ENCODE measurements at places on chromosomes 12 and 14.

DNA sequence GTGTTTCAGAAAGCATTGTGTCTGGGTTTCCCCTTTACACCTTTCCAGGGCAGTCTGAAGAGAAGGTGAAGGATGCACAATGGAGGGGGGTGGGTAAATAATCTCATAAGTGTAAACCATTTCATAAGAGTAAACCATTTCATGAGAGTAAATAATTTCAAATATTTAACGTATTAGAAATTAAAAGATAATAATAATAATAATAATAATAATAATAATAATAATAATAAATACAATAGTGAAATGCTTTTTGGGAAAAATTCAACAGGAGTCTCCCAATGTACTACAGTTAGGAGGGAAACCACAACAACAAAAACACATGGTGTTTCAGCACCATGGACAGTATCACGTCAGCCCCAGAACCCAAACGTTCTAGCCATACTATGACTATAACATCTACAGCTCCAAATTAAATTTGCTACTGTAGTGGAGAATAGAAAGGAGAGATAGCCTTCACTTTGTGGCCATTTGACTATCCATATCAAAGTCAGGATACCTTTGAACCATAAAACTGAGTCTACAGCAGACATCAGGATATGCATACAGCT, 691.8 kb downstream of the BCL11B start:
- no peak for DNase-seq

DNA sequence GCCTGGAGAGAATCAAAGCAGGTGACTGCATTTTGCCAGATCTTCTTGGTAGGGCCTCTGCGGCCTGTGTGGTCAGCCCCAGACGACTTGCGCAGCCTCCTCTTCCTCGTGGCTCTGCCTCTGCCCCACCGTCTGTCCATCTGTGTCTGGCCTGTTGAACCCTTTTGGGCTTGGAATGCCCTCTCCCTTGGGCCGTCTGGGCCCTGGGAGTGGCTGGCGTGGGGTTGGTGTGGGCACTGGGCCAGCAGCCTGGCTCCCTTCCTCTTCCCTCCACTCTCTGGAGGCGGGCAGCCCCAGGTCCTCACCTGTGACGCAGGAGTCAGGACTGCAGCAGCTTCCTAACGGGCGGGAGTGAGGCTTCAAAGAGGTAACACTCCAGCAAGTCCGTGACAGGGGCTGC, 9.7 kb upstream of the CCDC197 start:
- DNase-seq: no peak

GRCh38 chr14:103319422-103319821, 14.6 kb upstream of the EIF5 start:
- no peak for DNase-seq

DNA sequence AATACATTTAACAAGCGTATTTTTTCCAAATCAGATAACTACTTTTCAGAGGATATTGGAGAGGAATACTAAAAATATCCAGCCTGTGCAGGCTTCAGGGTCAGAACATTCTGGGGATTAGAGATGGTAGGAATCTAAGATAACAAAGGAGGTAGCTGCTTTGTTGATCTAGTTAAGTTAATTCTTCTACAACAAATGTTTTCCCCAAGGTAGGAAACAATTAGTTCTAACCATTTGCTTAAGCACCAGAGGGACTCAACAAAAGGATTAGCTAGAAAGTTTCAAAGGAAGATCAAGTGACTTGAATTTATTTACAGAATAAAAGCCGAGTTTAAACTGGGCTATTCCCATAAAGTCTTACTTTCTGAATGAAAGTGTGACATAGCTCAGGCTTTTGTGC, 524.2 kb downstream of the TMTC2 start:
- no peak for DNase-seq

DNA sequence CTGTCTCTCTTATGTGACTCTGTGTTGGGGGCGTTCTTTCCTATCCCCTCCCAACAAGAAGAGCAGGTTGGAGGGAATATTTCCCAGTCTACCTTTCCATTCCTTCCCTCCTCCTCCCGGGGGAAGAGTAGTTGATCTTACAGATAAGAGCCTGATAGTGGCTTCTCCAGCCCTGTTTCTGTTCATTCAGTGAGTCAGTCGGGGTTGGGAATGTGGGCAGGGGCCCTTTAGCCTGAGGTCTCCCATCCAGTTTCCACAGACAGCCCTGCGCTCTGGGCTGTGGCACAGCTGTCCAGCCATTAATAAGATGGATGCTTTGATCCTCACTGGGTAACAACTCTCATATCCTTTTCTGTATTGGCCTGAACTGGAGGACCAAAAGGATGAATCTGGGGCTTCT, 18.1 kb upstream of the PPP1R1A start:
- no peak for DNase-seq

DNA sequence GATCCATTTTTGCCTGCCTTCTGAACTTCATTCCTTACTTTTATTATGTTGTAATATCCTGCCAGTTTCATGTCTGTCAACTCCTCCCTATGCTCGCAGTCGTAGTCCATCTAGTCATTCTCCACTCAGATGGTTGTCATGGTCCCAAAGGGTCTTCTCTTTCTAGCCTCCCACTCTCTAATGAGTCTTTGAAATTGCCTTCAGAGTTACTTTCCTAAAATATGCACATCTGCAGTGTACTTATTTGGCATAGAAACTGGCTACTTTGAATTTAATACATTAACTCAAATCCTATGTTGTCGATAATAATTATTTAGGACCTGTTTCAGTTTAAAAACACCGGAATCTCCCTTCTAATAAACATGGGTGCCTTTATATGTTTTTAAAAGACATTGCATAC, 101.0 kb downstream of the PDE3A start:
- DNase-seq: no peak

- DNase-seq: no peak
Measured at GRCh38 chr14:74571901-74572725, 39.9 kb downstream of the LTBP2 start.

DNA sequence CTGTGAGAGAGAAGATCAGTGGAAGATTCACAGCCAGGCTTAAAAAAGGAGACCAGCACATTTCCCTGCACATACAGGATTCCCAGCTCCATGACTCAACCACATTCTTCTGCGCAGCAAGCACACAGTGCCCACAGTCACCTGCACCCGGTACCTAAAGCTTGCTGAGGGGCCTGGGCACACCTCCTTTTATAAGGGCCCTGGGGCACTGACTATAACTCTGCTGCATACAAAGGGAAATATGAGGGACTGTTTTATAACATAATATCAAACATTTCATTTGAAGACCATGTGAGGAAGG, 322.9 kb downstream of the DAD1 start:
- no peak for DNase-seq

DNA sequence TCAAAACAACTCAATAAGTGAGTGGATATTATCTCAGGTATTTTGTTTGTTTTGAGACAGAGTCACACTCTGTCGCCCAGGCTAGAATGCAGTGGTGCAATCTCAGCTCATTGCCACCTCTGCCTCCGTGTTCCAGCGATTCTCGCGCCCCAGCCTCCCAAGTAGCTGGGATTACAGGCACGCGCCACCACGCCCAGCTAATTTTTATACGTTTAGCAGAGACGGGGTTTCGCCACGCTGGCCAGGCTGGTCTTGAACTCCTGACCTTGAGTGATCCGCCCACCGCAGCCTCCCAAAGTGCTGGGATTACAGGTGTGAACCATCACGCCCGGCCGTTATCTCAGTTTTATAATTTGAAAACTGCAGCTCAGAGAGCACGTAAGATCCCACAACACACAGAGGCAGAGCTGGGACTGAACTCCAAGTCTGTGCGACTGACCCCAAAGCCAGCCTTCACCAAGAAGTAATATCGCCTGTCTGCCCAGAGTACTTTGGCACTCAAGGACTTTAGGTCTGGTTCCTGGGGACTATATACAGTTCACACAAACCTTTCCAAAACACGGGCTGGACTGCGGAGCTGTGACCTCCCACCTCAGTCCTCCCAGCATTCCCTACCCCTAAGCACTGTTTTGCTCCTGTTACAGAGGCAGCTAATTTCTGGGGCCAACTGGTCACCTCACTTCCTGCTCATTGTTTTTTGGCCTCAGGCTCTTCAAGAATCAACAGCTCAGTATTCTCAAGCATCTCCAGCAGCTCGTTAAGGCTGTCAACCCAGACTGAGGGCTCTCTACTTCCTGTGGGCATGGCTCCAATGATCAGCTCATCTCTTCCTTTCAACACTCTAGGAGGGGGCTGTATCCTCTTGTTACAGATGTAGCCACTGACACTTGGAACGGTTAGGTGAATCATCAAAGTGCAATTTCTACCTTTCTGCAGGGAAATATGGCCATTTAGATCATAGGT, 22.5 kb downstream of the TESC start:
- DNase-seq: no peak

- DNase-seq: no peak
Measured at GRCh38 chr14:30521899-30522736, 36.8 kb upstream of the G2E3 start.

GRCh38 chr14:75794615-75795038, 133.6 kb downstream of the TTLL5 start:
- no peak for DNase-seq

DNA sequence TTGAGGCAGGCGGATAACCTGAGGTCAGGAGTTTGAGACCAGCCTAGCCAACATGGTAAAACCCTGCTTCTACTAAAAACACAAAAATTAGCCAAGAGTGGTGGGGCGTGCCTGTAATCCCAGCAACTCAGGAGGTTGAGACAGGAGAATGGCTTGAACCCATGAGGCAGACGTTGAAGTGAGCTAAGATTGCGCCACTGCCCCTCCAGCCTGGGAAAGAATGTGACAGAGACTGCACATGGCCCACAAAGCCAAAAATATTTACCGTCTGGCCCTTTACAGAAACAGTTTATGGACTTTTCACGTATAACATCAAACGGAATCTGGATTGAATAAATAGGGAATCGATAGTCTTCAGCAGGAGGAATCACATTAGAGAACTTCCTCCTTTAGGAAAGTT, 3.5 kb downstream of the RSRC2 start:
- no peak for DNase-seq

DNA sequence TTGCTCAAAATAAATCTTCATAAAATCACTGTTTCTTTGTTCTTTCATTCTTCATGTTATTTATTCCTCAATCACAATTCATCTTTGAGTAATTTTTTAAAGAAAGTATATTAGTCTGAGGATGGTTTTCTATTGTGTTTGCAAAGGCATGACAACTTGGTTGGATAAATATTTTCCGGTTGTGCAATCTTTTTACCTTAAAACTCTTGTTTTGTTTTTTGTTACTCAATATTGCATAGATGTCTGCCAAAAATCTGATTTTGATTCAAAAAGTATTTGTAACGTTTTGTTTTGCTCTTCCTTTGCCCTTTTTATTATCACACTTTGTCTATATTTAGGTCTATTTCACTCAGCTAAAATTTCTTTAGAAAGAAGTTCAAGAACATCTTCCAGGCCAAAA, 86.2 kb upstream of the SYT1 start:
- no peak for DNase-seq

GRCh38 chr14:67392123-67392522, 19.8 kb downstream of the PLEK2 start:
- DNase-seq: no peak

GRCh38 chr14:75440733-75441477, 13.1 kb downstream of the JDP2 start:
- DNase-seq: no peak

- DNase-seq: no peak
Measured at GRCh38 chr12:101969-102878, 35.7 kb downstream of the IQSEC3 start.

DNA sequence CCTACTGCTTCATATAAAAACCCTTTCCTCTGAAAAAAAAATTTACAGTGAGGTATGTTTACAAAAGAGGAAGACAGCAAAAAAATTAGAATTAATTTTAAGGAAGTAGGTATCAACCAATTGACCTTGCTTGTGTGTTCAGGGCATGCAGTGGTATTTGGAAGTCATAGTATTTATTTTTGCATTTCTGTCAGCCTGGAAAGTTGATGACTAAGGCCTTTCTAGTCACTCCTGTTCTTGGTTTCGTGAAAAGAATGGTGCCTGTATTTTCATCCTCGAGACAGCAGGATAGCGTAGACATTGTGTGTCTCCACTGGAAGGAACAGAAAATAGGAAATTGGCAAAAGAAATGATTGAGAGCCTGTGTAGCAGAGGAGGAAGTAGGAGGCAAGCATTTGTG, 24.5 kb downstream of the SLC16A7 start:
- no peak for DNase-seq

Data from activated CD8-positive, alpha-beta memory T cell treated with anti-CD3 and anti-CD28 coated beads, Interleukin-2, amount 50 U/mL, for 4 hours (primary cell).